Progenitor cell of endocrine pancreas (in vitro differentiated cells): ENCODE measurements at places on chromosomes 2 and 18. TPM values are rescaled to one million over a fixed set of nuclear protein-coding genes. Genes with fewer than 3 reads are reported as not detected.

The ZNF142 gene
- 42.2 and 43.1 TPM in 2 replicates for total RNA-seq

The COLEC12 gene
- total RNA-seq = 0.55 and 0.69 TPM in 2 replicates

The LONRF2 gene
- 8.4 and 9.2 TPM in 2 replicates for total RNA-seq

The RAPGEF4 gene
- total RNA-seq = 8.6 and 11.9 TPM in 2 replicates

The LOXHD1 gene
- total RNA-seq = 0.33 and 0.36 TPM in 2 replicates

The SLC5A7 gene
- total RNA-seq = 0.60 and 1.8 TPM in 2 replicates

GRCh38 chr2:86234563-86235131, 35.4 kb downstream of the MRPL35 start:
- H3K36me3 ChIP-seq = no peaks in the 10 kb centered on the region
- H3K27me3 ChIP-seq = no peaks in the 10 kb centered on the region
- H3K4me3 ChIP-seq = no peak overlapping the region
- H3K4me1 ChIP-seq = peaks cover 15% of the 10 kb centered on the region
- no peak for DNase-seq

DNA sequence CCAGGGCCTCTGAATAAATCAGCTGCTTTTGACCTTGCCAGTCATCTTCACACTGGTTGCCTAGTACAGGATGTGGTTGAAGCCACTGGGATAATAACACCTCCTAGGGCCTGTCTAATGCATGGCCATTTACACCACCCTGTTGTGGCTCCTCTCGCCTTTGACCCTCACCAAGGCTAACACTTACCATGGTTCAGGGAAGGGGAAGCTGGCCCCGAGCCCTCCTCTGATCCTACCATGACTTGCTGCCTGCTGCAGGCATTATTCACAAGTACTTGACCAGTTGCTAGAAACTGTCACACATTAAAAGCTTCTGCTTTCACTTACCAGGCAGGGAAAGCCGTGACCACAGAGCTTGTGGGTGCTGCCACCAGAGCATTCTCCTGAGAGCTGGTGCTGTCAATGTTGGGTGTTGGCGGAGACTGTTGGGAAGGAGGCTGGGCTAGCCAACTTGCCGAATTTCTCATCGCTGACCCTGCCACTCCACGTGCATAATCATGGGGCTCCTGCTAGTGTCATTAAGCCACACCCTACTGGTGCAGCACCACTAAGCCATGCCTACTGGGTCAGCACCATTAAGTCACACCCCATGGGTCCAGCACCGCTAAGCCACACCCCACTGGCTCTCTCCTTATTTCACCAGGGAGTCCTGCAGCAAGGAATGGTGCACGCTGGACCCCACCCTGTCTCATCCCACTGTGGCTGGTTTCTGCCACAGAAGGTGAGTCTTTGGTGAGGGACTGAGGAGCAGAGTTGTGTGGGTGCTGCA, 47.0 kb upstream of the TTC39C start:
- H3K4me3 ChIP-seq = no peak overlapping the region
- H3K36me3 ChIP-seq = no peaks in the 10 kb centered on the region
- peaks cover 5% of the 10 kb centered on the region for H3K27me3 ChIP-seq
- DNase-seq = no peak
- H3K27ac ChIP-seq = no peak overlapping the region

GRCh38 chr18:46431522-46432171, 225.4 kb downstream of the LOXHD1 start:
- H3K4me3 ChIP-seq = no peak overlapping the region
- peaks cover 5% of the 10 kb centered on the region for H3K36me3 ChIP-seq
- no peak for DNase-seq
- no peaks in the 10 kb centered on the region for H3K27me3 ChIP-seq
- no peak overlapping the region for H3K27ac ChIP-seq

DNA sequence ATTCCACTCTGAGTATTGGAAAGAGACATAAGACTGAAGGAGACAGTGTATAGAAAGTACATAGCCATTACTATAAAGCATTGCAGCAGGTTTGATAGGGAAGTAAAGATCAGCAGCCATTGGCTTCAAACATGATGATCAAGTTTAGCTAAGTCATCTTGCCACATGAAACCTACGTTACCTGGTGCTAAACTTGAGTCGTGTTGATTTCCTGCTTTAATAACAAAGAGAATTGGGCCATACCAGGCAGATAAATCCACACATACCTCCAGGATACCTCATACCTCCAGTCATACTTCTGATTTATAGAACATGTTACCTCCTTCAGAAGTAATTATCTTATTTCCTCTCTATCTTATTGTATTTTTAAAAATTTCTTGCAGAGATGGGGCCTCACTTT, 10.3 kb upstream of the KYNU start:
- peaks cover 13% of the 10 kb centered on the region for H3K4me1 ChIP-seq
- no peaks in the 10 kb centered on the region for H3K36me3 ChIP-seq
- no peak for DNase-seq
- no peaks in the 10 kb centered on the region for H3K27me3 ChIP-seq
- H3K27ac ChIP-seq = no peak overlapping the region
- no peak overlapping the region for H3K4me3 ChIP-seq

DNA sequence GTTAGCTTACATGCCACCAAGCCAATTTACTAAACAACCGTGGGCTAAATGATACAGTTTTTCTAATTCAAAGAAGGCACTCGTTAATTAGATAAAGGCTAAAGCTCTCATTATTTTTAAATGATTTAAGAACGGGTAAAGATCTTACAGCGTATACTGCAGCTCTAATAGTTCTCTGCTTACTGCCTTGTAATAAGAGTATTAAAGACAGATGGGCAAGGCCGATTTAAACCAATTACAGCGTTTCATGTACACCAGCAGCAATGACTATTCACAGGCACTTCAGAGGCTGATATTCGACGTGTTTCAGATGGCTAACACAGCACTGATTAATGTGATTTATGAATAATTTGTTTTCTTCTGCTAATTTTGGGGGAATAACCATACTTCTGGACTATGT, 259.3 kb downstream of the ZNF407 start:
- H3K27ac ChIP-seq = no peak overlapping the region
- no peak for DNase-seq
- no peaks in the 10 kb centered on the region for H3K36me3 ChIP-seq
- no peaks in the 10 kb centered on the region for H3K27me3 ChIP-seq
- peaks cover 13% of the 10 kb centered on the region for H3K4me1 ChIP-seq
- H3K4me3 ChIP-seq = no peak overlapping the region

GRCh38 chr2:175372704-175373701, 191.5 kb upstream of the ATP5MC3 start:
- H3K4me1 ChIP-seq = peaks cover 16% of the 10 kb centered on the region
- H3K27ac ChIP-seq = peak overlapping the region; percentile 5
- H3K36me3 ChIP-seq = no peaks in the 10 kb centered on the region
- H3K4me3 ChIP-seq = no peak overlapping the region
- no peak for DNase-seq

- peaks cover 3% of the 10 kb centered on the region for H3K4me1 ChIP-seq
- no peak for DNase-seq
- H3K4me3 ChIP-seq = no peak overlapping the region
- H3K36me3 ChIP-seq = no peaks in the 10 kb centered on the region
Observed at GRCh38 chr2:107931412-107931811, 54.9 kb upstream of the SLC5A7 start.

DNA sequence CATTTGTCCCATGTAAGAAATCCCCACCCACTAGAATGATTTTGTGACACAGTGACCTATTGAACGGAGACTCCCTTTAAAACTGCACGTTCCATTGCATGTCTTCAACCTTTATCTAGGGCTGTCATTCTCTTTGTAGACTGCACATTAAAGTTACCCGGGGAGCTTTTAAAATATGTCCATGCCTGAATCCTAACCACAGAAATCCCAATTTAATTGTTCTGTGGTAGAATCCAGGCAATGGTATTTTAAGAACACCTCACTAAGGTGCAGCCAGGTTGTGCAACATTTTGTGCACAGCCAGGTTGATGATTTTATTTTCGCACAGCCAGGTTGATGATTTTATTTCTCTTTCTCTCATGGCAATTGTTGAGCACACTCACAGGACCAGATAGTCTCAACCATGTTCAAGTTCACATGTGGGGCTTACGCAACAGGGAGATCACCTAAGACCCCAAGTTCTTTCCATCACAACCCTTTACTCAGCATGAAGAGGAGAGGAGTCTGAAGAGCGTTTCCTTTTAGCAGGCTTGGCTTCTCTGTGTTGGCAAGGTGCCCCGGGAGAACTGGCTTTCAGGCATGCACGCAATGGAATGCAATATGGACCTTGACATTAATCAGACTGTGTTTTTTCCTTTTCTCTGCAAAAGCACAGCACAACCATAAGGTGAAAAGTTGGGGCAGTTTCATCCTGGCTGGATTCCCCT, 467.3 kb upstream of the ETAA1 start:
- no peak for DNase-seq
- no peak overlapping the region for H3K27ac ChIP-seq
- H3K27me3 ChIP-seq = no peaks in the 10 kb centered on the region
- H3K36me3 ChIP-seq = no peaks in the 10 kb centered on the region

- no peak for DNase-seq
- peaks cover 4% of the 10 kb centered on the region for H3K4me1 ChIP-seq
- H3K27me3 ChIP-seq = peaks cover 14% of the 10 kb centered on the region
- H3K27ac ChIP-seq = peak overlapping the region; percentile 17
- no peak overlapping the region for H3K4me3 ChIP-seq
Observed at GRCh38 chr18:59047321-59048047, 92.2 kb upstream of the SEC11C start.

- H3K4me3 ChIP-seq = no peak overlapping the region
- no peak for DNase-seq
- no peak overlapping the region for H3K27ac ChIP-seq
- H3K27me3 ChIP-seq = peaks cover 73% of the 10 kb centered on the region
Observed at GRCh38 chr2:144445196-144445595, 74.7 kb downstream of the ZEB2 start.

- H3K4me1 ChIP-seq = no peaks in the 10 kb centered on the region
- H3K36me3 ChIP-seq = peaks cover 5% of the 10 kb centered on the region
- H3K4me3 ChIP-seq = no peak overlapping the region
- H3K27me3 ChIP-seq = no peaks in the 10 kb centered on the region
- no peak for DNase-seq
Observed at GRCh38 chr2:33326100-33326499, 150.3 kb upstream of the RASGRP3 start.

DNA sequence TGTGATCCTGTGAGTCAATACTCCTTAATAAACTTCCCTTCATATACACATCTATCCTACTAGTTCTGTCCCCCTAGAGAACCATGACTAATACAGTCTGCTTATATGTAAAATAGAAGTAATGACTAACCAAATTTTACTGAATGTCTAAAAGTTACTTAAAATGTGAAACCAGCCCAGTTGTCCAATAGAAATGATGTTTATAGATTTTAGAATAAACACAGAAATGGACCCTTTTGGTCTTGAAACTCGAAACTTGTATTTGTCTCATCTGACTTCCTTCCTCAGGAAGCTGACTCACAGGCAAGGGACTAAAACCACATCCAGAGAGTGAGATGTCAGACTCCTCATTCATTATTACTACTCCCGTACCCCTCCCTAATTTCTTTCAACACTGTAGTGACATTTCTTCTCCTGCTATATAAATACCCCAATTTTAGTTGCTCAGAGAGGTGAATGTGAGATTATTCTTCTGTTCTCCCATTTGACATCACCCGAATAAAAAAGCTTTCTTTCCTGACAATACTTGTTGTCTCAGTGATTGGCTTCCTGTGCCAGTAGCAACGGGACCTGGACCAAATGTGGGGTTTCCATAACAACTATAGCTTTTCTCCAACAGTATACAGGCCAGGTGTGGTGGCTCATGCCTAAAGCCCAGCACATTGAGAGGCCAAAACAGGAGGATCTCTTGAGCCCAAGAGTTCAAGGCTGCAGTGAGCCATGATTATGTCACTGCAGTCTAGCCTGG, 486.0 kb downstream of the ERBB4 start:
- H3K4me1 ChIP-seq = no peaks in the 10 kb centered on the region
- H3K27ac ChIP-seq = no peak overlapping the region
- no peaks in the 10 kb centered on the region for H3K27me3 ChIP-seq

- no peak for DNase-seq
- H3K27ac ChIP-seq = peak overlapping the region; percentile 60
- H3K4me1 ChIP-seq = peaks cover 17% of the 10 kb centered on the region
- H3K4me3 ChIP-seq = no peak overlapping the region
- H3K27me3 ChIP-seq = no peaks in the 10 kb centered on the region
Observed at GRCh38 chr2:101120124-101120996, 30.8 kb downstream of the TBC1D8 start.

- H3K36me3 ChIP-seq = no peaks in the 10 kb centered on the region
- no peak overlapping the region for H3K4me3 ChIP-seq
- no peak overlapping the region for H3K27ac ChIP-seq
- DNase-seq = no peak
Observed at GRCh38 chr2:38605298-38605830, 2.6 kb upstream of the HNRNPLL start.

GRCh38 chr2:135317375-135317774, 213.6 kb downstream of the ZRANB3 start:
- H3K27ac ChIP-seq = no peak overlapping the region
- no peaks in the 10 kb centered on the region for H3K36me3 ChIP-seq
- H3K4me1 ChIP-seq = no peaks in the 10 kb centered on the region
- no peak for DNase-seq
- no peaks in the 10 kb centered on the region for H3K27me3 ChIP-seq

GRCh38 chr2:227827143-227827542, 13.5 kb downstream of the CCL20 start:
- no peaks in the 10 kb centered on the region for H3K36me3 ChIP-seq
- H3K4me1 ChIP-seq = no peaks in the 10 kb centered on the region
- H3K27ac ChIP-seq = no peak overlapping the region
- no peak for DNase-seq

- no peak for DNase-seq
- peaks cover 33% of the 10 kb centered on the region for H3K36me3 ChIP-seq
- H3K27ac ChIP-seq = peak overlapping the region; percentile 41
Observed at GRCh38 chr2:20322527-20323300, 27.9 kb downstream of the PUM2 start.

DNA sequence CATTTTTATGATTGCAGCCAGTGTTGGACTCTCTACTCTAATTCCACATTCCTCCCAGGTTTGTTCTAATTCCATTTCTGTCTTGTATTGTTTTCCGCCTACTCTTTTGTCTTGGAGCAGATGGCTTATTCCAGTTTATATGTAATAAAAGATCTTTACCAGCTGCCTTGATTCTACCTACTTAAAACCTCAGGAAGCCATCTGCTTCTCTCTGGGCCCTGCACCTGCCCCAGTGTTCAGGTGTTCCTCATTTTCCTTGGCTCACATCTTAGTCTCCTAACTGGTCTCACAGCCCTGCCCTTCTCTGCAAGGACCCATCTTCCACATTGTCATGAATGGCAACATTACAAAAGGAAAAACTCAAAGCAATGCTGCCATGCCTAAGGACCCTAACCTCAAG, 21.0 kb upstream of the IL37 start:
- no peaks in the 10 kb centered on the region for H3K4me1 ChIP-seq
- no peak overlapping the region for H3K27ac ChIP-seq
- H3K27me3 ChIP-seq = no peaks in the 10 kb centered on the region
- H3K4me3 ChIP-seq = no peak overlapping the region
- no peak for DNase-seq
- H3K36me3 ChIP-seq = no peaks in the 10 kb centered on the region

- H3K27me3 ChIP-seq = peaks cover 70% of the 10 kb centered on the region
- H3K36me3 ChIP-seq = no peaks in the 10 kb centered on the region
- H3K4me3 ChIP-seq = no peak overlapping the region
- peaks cover 9% of the 10 kb centered on the region for H3K4me1 ChIP-seq
- no peak for DNase-seq
Observed at GRCh38 chr2:120810639-120811038, 75.0 kb downstream of the GLI2 start.

GRCh38 chr2:7612969-7613368, 695.8 kb downstream of the RNF144A start:
- no peak for DNase-seq
- H3K27me3 ChIP-seq = peaks cover 15% of the 10 kb centered on the region
- H3K27ac ChIP-seq = no peak overlapping the region
- no peak overlapping the region for H3K4me3 ChIP-seq
- no peaks in the 10 kb centered on the region for H3K4me1 ChIP-seq

GRCh38 chr2:54310311-54310710, 54.3 kb upstream of the TSPYL6 start:
- no peaks in the 10 kb centered on the region for H3K27me3 ChIP-seq
- H3K4me3 ChIP-seq = no peak overlapping the region
- no peaks in the 10 kb centered on the region for H3K36me3 ChIP-seq
- H3K27ac ChIP-seq = no peak overlapping the region
